ENCODE measurements at places on chromosomes 7 and 10.
A peak's percentile ranks its signal among the peaks of the same experiment; 100 is the strongest.

DNA sequence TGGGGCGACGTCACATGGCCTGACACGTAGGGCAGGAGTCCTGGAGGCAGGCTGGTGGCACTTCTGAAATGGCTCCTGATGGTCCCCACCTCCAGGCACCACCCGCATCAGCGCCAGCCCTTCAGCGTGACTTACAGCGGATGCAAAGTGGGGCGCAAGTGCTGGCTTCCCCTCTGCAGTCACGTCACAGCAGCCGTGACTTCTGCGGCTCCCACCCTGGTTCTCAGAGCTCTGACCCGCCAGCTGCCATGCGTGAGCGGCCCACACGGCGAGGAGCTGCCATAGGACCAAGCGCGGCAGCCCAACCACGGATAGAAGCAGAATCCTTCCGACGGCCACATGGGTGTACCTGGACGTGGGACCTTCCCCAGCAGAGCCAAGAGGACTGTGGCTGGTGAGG, 159.0 kb downstream of the ELFN1 start:
- no peak for DNase-seq

DNA sequence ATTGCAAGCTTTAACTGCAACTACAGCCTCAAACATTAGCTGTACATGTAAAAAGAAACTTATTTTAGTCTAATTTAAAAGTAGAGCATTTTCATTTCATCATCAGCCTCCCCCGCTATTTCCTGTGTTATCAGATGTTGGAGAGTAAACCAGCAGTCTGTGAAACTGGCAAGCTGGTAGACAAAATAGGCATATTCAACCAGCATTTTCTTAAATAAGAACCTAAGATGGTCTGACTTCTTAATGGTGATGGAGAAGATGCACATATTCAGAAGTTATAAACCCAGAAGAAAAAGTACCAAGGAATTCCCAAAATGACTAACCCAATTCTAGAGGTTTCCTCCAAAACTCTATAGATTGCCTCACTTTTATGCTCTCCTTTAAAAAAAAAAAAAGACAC, 24.9 kb downstream of the PIK3AP1 start:
- peak; percentile 61 for DNase-seq

GRCh38 chr10:34145715-34146114, 669.4 kb downstream of the PARD3 start:
- DNase-seq, result no peak

GRCh38 chr7:1537535-1538412, 7.3 kb downstream of the MAFK start:
- no peak for DNase-seq

- no peak for DNase-seq
Observed at GRCh38 chr7:110076194-110076593, 1014.7 kb upstream of the LRRN3 start.

- peak; percentile 38 for DNase-seq
Observed at GRCh38 chr10:120969219-120969645, 118.1 kb downstream of the WDR11 start.

DNA sequence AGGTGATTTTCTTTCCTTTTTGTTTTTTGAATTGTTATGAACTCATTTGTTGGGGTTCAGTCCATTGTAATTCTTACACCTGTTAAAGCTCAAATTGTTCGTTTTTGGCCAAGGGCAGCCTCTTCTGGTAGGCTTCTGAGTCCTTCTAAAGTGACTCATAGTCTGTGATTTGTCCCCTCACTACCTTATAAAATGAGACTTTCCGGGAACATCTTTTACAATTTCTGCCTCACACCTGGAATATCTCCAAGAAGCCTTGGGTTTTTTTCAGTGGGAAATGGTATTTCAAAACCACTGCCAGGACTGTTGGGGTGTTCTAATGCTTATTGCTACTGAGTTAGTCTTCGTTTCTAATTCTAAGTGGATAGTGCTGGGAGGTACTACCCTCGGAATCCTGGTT, 56.7 kb downstream of the BMPR1A start:
- DNase-seq, result no peak

GRCh38 chr7:158821171-158822031, 7.9 kb downstream of the ESYT2 start:
- DNase-seq, result peak; percentile 64

DNA sequence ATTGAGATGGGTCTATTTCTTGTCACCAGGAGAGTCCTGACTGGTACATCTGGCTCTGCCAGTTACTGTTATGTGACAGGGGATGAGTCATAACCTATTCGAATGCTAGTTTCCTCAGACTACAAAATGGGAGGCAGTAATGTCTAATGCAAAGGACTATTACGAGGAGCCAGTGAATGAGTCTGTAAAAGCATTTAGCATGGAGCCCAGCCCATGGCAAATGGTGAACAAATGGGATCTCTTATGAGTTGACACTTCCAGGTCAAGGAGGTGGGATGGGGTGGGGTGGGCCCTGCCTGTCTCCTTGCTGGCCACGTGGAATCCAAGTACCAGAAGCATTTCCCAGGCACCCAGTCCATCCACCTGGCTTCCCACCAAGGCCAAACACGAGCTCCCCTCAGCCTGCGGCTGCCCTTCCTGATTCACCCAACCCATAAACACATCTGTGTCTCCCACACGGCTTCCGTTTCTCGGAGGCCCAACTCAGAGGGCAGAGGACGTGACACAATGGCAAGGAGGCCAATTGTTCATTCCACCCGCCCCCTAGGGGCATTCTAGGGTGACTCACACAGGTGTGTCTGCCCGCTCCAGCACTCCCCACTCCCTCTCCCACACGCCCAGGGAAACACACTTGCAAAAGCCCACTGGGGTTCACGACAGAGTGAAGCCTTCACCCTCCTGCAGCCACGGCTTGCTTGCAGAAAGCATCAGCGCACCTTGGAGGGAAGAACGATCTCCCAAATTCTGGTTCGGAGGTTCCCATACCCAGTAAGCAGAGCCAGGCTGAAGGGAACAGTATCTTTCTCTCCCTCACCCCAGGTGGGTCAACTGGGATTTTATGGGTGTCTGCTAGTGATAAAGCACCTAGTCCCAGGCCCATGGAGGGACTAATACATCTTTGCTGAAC, 109.8 kb downstream of the SH3PXD2A start:
- DNase-seq, result peak; percentile 81

DNA sequence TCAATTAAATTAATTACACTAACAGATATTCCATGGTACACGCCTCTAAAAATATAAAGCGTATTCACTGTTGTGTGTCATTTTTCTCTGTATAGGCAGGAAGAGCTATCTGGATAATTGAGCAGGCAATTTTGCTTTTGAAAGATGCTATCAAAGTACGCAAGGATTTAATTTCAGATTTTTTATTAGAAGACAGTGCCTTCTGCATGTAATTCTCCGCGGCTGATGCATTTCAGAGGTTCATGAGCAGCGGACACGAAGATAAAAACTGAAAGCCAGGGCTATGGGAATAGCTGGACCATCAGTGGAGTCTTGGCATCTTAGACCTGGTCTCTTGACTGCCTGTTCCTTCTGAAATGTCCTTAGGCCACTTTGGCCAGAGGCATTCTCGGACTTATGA, 35.7 kb upstream of the SDK1 start:
- DNase-seq, result no peak

DNA sequence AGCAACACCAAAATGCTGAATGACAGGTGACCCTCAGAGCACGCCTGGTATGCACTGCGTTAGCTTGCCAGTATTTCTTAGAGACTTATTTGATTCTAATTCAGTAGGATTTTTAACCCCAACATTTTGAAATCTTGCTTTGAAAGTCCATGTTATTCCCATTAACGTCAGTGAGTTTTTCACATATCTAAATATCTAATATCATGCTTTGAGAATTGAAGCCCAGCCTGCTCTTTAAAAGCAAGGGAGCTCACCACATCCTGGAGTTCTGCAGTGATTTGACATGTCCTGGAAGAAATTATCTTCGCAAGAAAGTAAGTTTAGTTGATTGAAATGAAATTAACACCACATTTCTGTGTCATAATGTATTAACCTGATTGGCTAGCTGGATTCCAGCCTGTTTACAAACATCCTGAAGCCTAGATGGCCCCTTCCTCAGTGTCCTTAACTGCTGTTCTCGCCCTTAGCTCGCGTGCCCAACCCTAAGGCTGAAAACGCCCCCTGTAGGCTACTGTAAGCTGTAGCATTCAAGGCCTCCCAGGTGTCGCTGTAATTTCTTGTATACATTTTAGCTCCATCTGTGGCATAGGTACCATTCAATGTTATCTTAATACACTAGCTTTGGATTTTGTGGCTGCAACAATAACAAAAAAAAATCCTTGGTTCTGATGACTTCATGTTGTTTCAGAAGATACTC, 191.5 kb downstream of the MGMT start:
- DNase-seq, result no peak

DNA sequence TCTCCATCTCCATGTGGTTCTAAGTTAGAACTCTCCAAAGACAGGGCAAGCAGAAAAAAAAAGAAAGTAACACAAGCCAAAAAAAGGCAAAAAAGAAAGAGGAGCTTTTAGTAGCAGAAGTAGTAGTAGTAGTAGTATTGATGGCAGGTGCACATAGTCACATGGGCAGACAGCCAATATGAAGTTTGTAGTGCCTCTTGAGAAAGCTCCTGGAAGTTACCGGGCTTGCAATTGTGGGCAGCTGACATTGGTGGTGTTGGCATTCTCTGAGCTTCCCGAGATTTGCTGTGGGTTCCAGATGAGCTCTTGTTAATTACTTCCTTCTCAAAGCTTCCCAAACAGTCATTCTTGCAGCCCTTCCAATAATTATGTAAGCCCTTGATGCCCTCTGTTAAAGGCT, 1128.5 kb downstream of the TYW1 start:
- DNase-seq, result no peak

DNA sequence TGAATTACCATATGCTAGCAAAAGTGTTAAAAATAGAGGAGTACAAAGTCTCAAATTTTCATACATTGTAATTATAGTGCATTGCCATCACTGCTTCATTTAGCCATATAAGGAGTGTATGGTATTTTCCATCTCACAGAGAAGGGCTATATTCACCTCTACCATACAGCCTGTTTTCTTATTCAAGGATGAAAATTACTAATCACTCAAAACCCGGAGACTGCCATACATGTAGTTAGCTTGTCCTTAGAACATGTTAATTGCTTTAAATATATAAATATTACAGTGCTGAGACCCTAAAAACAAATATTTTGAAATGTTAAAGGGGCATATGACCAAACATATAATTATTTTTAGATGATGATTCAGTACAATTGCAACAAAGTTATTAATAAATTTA, 49.4 kb downstream of the CPEB3 start:
- DNase-seq, result no peak

- no peak for DNase-seq
Observed at GRCh38 chr7:149317986-149318672, 56.1 kb downstream of the ZNF783 start.

- no peak for DNase-seq
Observed at GRCh38 chr7:112184455-112184854, 21.7 kb downstream of the DOCK4 start.

DNA sequence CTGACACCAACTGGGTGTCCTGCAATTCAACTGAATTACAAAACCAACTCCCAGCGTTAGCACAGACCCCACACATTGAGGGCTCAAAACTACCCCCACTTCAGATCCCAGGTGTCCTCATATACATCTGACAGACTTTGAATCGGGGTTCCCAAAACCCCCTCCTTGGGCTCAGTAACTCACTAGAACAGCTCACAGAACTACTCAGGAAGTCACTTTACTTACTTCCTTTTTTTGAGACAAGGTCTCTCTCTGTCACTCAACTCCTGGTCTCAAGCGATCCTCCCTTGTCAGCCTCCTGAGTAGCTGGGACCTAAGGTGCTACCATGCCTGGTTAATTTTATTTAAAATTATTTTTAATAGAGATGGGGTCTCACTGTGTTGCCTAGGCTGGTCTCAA, 456.0 kb downstream of the SDK1 start:
- DNase-seq, result no peak

- no peak for DNase-seq
Observed at GRCh38 chr10:49300140-49300974, 1.4 kb downstream of the C10orf71 start.

- DNase-seq, result peak; percentile 57
Observed at GRCh38 chr10:71713135-71714030, 6.2 kb downstream of the C10orf105 start.

DNA sequence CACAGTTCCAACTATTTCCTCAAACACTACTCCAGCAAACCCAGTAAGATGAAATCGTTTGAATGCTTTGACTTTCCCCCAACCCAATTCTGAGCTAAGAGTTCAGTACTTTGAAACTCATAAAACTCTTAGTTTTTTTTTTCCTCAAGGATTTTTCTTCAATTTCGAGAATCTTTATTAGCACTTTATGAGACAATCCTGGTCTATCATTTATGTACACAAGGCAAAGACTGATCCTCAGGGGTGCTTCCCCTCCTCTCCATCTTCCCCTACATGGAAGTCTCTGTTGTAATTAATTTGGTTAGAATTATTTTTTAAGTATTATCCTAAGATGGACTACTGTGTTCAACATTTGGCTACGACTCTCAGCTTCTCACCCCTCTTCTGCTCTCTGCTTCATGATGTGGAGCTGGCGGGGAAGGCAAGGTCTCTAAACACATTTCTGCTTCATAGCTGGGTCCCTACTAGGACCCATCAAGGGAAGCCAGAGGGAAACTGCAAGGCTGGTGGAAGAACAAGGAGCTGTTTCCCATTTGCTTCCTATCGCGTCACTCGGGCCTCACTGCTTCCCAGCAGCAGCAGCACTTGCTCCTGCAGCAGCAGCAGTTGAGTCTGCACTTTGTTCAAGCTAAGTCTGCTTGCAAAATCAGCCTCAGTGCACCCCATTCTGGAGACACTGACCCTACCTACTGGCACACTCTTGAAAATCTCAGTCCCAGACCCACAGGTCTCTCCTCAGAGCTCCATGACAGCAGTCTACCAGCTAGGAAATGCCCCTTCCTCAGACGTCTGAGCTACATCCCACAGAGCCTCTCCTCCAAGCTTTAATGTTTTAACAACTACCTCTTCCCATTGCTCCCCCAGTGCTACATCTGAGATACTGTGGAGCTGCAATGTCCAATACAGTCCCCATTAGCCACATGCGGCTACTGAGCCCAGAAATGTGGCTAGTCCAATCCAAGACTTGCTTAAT, 90.0 kb downstream of the CHCHD3 start:
- no peak for DNase-seq

DNA sequence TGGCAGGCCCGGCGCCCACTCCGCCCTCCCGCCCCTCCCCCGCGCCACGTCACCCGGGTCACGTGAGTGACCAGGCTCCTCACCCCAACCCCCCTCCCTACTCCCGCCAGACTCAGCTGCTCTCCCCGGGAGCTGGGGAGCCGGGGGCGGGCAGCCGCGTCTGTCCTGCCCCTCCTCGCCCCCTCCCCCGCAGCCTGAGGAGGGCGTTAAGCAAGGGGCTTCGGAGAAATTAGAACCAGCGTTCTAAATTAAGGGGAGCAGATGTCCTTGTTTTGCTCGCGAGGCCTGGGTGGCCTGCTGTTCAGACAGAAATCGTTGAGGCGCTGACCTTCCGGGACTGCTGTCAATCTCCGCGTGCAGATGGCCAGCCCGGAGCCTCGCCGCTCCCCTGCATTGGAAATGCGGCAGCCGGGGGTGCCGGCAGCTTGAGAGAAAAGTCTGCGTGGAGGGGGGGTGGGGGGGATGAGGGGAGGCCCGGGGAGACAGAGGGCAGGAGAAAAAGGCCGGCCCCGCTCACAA, 102.2 kb upstream of the ZNF438 start:
- DNase-seq, result peak; percentile 81

GRCh38 chr7:99320371-99320770, 5.3 kb upstream of the ARPC1A start:
- DNase-seq, result no peak

All from activated CD4-positive, alpha-beta T cell treated with anti-CD3 and anti-CD28 coated beads, Interleukin-10, Interleukin-2, amounts not matched to agents 100 ng/mL and 50 ng/mL, durations not matched to agents 16 hours and 8 hours (primary cell).